ENCODE measurements at places on chromosomes 16 and 17. TPM values are rescaled to one million over a fixed set of nuclear protein-coding genes. Genes with fewer than 3 reads are reported as not detected.

- peak; percentile 57 for DNase-seq
These were observed 21.4 kb downstream of the KIAA0513 start for GRCh38 chr16:85048921-85049562.

- DNase-seq, result no peak
These were observed 111.9 kb downstream of the SOCS1 start for GRCh38 chr16:11144122-11144521.

GRCh38 chr16:35234679-35235078 lies 1775.3 kb downstream of the TP53TG3F start:
- DNase-seq, result no peak

- DNase-seq, result no peak
These were observed 25.4 kb downstream of the PELP1 start for GRCh38 chr17:4678448-4679026.

- no peak for DNase-seq
These were observed 31.8 kb upstream of the APPBP2 start for GRCh38 chr17:60557805-60558204.

DNA sequence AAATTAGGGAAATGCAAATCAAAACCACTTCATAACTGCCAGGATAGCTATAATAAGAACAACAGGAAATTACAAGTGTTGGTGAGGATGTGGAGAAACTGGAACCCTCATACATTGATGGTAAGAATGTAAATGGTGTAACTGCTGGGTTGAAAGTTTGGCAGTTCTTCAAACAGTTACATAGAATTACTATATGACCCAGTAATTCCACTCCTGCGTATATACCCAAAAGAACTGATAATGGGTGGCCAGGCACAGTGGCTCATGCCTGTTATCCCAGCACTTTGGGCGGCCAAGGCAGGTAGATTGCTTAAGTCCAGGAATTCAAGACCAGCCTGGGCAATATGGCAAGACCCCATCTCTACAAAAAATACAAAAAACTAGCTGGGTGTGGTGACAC lies 4.5 kb upstream of the CMTM4 start:
- DNase-seq, result no peak

GRCh38 chr17:82983510-82984248 lies 95.7 kb upstream of the METRNL start:
- no peak for DNase-seq

- DNase-seq, result no peak
These were observed 204.6 kb downstream of the STX8 start for GRCh38 chr17:9371019-9371418.

DNA sequence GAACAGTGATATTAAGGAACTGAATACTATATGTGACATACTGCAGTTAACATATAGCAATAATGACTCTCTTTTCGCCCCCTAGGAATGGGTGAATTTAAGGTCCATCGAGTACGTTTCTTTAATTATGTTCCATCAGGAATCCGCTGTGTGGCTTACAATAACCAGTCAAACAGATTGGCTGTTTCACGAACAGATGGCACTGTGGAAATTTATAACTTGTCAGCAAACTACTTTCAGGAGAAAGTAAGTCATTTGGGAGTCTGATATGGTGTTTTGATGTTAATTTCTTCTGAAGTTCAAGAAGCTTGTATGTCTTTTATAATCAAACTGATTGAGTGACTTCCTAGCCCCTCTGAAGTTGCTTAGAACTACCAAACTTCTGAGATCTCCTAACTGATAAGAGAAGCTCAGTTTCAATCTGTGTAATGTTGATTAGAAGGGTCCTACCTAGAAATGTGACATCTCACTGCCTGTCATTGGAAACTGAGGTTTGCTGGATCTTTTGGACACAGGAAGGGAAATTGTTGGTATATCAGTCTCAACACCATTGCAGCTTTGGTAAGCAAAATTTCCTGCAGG lies 1.0 kb downstream of the UTP4 start:
- DNase-seq, result no peak

- no peak for DNase-seq
These were observed 13.4 kb downstream of the SMIM5 start for GRCh38 chr17:75646638-75646992.

GRCh38 chr17:79706931-79707850 lies 23.6 kb upstream of the ENPP7 start:
- no peak for DNase-seq

CIBAR2 gene
- total RNA-seq, result not detected

CES4A gene
- total RNA-seq, result 8.2 TPM

DNA sequence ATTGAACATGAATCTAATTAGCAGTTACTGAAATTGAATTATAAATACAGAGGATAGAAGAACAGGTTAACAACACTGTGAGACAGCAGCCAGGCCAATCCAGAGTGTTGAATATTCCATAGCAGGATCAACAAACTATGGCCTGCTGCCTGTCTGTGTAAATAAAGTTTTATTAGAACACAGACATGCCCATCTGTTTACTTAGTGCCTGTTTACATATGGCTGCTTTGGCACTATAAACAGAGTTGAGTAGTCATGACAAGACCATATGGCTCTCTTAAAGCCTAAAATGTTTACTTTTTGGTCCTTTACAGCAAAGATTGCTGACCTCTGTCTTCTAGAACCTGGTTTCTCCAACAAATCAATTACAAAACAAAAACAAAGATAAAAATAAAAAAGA lies 115.4 kb upstream of the CDC42EP4 start:
- no peak for DNase-seq

DNA sequence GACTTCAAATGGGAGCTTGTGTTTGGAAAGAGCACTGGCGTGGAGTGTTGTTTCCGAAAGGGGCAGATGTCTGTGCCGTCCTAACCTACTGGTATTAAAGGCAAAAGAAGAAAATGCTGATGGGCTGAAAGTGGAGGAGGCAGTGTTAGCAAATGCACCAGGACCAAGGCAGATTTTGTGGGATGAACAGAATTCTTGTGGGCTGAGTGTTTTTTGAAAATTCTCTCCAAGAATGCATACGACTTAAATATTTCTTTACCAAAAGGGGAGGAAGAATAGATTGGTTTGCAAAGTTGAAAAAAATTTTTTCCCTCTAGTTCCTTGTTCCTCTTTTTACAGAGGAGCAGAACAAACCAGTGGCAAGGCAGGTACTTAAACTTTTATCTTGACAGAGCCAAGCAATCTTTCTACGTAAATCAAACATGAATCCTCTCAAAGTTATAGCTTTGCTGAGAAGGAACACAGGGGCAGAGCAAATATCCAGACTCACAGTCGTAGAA lies 16.8 kb downstream of the MARCHF10 start:
- DNase-seq, result no peak

DNA sequence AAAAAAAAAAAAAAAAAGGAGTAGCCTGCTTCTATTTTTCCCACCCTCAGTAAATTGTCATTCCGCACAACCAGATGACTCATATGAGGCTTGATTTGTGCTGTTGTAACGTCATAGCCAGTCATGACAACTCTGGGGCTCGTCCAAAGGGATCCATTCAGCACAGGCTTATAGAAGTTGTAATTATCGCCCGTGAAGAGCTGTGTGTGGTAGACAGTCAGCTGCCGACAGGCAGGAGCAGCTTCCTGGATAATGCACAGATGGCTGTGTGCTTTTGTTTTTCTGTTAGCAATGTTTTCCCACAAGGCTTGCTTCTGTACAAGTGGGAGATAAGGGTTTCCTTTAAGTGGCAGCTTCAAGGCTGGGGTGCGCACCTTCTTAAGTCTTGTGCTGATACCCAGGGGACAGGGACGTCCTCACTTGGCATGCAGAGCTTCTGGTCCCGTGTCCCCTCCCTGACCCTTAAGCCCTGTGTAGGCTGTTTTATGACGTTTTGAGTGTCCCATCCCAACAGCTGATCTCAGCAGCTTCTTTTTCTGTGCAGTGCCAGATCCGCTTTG lies 26.0 kb downstream of the SNX29 start:
- no peak for DNase-seq

DNA sequence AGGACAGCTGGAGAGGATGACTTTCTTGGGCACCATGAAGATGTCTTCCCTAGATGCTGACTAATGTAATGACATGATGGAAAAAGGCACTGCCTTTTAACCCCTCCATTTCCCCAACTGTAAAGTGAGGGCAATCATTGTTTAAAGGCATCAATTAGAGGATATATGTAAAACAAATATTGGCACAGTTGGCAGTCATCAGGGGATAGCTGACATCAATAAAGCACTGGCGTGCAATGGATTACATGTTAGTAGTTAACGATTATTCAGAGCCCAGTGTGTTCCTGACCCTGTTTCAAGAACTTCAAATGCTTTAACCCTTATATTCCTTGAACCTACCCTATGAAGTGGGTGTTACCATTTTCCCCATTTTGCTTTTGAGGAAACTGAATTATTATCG lies 100.7 kb downstream of the TMEM114 start:
- DNase-seq, result no peak

- no peak for DNase-seq
These were observed 177.4 kb upstream of the CDH5 start for GRCh38 chr16:66188917-66189725.

Data from natural killer cell treated with Interleukin-12 subunit alpha and Interleukin-12 subunit beta and Interleukin-15 and Interleukin-18, amount 100 ng/mL, for 72 hours (primary cell).